ENCODE measurements at places on chromosomes 4 and X. TPM values are rescaled to one million over a fixed set of nuclear protein-coding genes. Genes with fewer than 3 reads are reported as not detected.

Gene GABRG1
- not detected for total RNA-seq

Gene CMC4
- 13.8 TPM for total RNA-seq

Gene MFAP3L
- 0.86 TPM for total RNA-seq

Gene PGAM4
- total RNA-seq = not detected

Gene JCHAIN
- 2.6 TPM for total RNA-seq

Gene POU4F2
- total RNA-seq = not detected

Gene PLP1
- total RNA-seq = under 0.01 TPM

DNA sequence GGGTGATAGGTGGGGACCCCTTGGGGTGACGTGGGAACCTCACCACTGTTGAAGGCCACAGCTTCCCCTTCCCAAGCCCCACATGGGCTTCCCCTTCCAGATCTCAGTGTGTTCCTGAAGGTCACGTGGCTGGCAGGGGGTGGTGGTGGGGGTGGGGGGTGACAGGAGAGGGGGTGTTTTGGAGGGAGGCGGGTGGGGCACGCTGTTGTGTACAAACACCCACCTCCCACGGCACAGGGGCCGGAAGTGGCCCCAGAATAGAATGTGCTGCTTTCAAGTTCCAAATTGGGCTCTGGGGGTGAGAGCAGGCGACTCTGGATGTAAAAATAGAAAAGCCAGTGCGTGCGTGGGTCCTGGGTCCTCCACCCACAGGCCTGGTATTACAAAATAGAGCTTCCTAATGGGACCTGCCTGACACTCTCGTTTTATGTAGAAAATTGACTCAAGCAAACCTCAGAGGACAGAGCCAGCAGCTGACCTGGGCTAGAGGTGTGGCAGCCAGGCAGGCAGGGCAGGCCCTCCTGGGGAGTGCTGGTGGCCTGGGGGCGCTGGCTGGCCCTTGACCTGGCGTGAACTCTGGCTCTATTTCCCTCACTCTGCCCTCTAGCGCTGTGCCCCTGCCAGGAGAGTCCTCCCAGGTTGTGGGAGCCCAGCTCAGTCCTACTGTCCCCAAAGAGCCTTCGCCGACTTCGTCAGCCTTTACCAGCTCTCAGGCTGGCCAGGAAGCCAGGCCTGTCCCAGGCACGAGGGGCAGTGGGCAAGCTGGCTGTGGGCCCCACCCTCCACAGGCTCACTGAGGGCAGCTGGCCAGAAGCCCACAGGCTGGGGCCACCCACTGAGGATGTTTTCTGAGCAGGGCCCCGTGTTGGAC is 5.4 kb upstream of the SH3BP2 start:
- DNase-seq = no peak

DNA sequence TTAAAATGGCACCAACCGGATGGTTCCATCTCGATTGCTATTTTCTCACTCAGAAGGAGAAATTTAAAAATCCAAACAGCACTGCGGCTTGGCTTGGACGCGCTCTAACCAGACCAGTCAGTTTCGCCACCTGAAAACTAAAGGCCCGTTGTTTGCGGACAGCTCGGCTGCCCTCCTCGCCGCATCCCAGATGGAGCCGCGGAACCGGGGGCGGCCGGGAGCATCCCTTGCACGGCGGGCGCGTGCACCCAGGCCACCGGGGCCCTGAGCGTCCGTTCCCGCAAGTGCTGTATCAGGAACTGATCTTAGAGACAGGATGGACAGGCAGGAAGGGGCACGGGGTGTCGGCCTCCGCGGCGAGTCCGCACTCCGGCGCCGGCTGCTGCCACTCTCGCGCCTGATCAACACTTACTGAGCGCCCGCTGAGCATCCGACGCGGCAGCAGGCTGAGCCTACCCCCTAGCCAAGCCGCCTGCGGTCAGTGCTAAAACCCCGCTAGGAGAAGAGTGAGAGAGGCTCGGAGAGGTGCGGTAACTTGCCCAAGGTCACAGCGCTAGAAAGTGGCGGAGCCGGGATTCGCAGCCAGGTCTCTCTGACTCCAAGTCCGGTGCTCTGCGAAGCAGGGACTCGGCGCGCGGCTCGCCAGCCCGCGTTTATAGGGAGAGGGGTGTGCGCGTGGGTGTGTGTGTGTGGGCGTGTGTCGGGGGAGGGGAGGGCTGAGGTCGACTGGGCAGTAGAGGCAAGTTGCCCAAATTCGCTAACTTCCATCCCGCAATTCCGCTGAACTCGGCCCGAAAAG is at the start of gene CITED1:
TSS of gene CITED1 (minus strand) at position 629 of the 799 bp plus-strand sequence. CDS start 3,045 bp downstream, outside the sequence.
- no peak for DNase-seq

GRCh38 chr4:173367946-173368345 is 2.8 kb upstream of the SAP30 start:
- no peak for DNase-seq

- peak; percentile 10 for DNase-seq
These were observed 36.8 kb upstream of the TAPT1 start for GRCh38 chr4:16263056-16263455.

DNA sequence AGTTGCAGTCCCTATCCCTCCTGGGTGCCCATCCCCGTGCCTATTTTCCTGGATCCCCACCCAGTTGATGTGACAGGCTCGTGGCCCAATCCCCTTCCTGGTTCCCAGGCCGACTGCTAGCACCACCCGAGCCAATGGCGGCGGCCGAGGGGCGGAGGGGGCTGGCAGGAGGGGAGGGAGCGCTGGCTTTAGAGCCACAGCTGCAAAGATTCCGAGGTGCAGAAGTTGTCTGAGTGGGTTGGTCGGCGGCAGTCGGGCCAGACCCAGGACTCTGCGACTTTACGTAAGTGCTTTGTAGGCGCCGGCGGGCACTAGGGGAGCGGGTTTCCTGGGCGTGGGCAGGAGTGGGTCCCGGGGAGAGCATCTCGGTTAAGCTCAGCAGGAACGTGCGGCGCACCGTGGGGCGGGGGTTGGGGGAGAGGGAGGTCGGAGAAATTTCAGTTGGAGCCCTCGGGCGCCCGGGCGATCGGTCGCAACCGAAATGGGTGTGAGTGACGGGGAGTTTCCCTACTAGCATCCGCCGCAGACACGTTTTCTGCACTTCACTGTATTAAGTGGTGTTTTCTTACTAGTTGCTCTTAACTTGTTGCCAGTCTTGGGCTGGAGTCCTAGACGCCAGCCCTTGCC is at the start of gene PLS3:
TSS of gene PLS3 (plus strand) at position 197 of the 627 bp plus-strand sequence. CDS start 49,077 bp downstream, outside the sequence.
- peak; percentile 88 for DNase-seq

DNA sequence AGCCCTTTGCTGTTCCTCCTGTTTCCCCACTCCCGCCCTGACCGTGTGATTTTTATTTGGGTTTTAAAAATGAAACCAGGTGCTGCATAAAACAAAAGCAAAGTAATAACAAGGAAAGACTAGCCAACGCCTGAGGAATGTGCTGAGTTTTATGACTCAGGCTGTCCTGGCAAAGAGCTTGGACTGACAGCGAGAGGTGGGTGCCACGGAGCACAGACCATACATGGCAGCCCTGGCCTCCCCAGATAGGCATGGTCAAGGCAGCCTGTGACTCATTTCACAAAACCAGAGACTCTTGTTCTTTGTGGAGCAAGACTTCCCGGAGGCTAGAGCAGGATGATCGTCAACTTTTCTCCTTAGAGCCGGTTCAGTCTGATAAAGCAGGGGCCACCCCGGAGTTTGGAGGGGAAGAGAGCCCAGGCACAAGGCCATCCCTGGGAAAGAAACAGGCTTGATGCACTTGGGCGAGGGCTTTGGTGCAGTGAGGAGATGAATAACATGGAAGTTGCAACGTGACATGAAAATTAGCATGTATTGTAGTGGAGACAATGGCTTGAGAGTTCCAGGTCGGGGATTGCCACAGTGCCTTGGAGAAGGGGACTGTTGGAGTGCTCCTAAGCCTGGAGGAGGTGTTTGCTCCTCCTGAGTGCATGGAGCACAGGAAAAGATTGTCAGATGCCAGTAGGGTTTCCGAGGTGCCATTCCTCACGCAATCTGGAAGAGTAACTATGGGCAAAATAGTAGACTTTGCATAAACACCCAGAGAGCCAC is 54.8 kb downstream of the C4orf51 start:
- peak; percentile 78 for DNase-seq

- no peak for DNase-seq
These were observed 40.4 kb downstream of the ATXN3L start for GRCh38 chrX:13279279-13280018.

DNA sequence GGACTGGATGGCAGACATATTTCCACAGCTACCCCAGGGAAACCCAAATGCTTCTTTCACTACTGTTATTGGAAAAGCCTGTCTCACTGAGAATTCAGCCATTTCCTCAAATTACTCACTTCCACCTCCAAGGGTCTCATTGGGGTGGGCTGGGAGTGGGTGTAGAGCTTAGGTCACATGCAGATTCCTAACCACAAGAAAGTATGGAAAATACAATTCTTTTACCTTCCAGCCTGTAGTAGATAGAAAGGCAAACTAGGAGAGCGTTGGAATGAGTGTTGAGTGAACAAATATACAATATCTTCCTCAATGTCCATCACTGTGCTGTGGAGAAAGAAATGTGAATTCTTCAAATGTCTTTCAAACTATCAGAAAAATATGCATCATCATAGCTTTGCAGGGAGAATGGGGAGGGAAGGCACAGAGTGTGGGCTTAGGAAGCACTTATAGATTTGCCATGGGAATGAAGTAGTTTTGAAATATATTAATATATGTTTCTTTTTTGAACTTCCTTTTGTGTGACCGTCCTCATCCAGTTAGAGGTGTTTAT is 245.3 kb upstream of the JADE1 start:
- no peak for DNase-seq

DNA sequence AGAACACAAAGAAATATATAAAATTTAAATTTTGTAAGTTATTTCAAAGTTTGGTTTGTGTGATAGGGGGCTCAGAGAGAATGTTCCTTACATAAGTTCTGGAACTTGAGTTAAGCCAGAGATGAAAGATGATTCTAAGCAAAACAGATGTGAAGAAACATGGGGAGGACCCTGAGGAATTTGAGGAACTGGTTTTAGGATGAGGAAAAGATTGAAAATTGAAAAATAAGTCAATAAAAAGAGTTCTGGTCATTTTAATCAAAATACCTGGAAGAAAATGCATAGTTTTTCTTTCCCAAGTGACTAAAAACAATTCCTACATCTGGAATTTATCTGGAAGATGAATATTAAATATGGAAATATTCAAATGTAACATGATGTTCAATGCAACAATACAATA is 37.4 kb downstream of the HELQ start:
- DNase-seq = no peak

GRCh38 chrX:106450405-106450804 is 161.4 kb upstream of the RADX start:
- DNase-seq = no peak

- DNase-seq = no peak
These were observed 11.4 kb upstream of the TADA2B start for GRCh38 chr4:7031558-7032449.

- DNase-seq = peak; percentile 33
These were observed 57.9 kb downstream of the MND1 start for GRCh38 chr4:153402366-153402765.

GRCh38 chrX:96551322-96551872 is 133.2 kb upstream of the DIAPH2 start:
- DNase-seq = no peak

DNA sequence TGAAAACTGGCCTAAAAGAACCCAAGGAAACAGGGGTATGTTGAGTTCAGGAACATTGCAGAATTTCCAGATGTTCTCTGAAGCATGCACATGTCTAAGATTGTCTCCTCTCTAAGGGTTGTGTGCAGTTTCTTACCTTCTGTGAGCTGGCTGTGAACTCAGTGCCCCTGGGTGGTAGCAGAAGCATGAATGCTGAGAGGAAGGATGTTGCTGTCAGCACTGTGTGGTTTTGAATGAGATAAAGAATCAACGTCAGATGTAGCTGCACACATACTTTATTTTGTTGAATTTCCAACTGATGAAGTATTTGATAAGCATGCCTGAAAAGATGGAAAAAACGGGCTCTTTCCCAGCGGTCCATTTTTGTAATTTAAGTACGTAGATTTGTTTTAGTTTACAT is 23.8 kb upstream of the CD38 start:
- peak; percentile 95 for DNase-seq

GRCh38 chrX:110409925-110410324 is 51.3 kb downstream of the RTL9 start:
- DNase-seq = peak; percentile 72

DNA sequence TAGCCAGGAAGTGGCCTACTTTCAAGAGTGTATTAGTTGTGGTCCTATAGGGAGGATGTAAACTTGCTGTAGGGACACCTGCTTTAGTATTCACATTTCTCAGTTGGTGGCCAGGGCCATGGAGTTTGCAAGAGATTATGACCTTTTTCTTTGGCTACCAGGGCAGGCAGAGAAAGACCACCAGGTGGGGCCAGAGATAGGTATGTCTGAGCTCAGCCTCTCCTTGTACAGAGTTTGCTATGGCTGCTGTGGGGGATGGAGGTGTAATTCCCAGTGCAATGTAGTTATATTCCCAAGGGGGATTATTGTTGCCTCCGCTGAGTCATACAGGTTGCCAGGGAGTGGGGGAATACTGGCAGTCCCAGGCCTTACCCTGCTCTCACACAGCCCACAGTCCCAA is 26.3 kb upstream of the DACH2 start:
- no peak for DNase-seq

GRCh38 chr4:445410-445809 is 53.5 kb downstream of the ZNF721 start:
- DNase-seq = no peak
